ENCODE measurements at places on chromosomes 2 and 18.

DNA sequence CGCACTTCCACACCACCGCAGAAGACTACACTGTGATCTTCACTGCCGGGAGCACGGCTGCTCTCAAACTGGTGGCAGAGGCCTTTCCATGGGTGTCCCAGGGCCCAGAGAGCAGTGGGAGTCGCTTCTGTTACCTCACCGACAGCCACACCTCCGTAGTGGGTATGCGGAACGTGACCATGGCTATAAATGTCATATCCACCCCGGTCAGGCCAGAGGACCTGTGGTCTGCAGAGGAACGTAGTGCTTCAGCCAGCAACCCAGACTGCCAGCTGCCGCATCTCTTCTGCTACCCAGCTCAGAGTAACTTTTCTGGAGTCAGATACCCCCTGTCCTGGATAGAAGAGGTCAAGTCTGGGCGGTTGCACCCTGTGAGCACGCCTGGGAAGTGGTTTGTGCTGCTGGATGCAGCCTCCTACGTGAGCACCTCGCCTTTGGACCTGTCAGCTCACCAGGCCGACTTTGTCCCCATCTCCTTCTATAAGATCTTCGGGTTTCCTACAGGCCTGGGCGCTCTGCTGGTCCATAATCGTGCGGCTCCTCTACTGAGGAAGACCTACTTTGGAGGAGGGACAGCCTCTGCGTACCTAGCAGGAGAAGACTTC is 12.5 kb downstream of the MOCOS start:
- DNase-seq = no peak

GRCh38 chr2:139201516-139201915 is 421.3 kb upstream of the NXPH2 start:
- no peak for DNase-seq

- DNase-seq = no peak
Measured at GRCh38 chr18:79606621-79607331, 72.8 kb upstream of the CTDP1 start.

- DNase-seq = no peak
Measured at GRCh38 chr18:37540424-37541138, 25.0 kb downstream of the CELF4 start.

DNA sequence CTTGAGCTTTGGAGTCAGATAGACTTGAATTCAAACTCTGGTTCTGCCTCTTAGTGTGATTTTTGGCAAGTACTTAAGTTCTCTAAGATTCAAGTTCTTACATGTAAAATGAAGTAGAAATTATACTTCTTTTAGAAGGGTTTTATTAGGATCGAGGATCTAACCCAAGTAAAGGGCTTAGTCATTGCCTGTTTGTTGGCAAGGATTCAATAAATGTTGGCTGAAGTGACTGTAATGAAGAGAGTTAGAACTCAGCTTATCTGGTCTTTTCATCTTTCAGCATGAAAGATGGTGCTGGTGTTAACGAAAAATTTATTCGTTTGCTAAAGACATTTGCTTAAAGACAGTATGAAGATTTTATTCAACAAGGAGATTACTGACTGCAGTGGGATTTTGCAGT is 315.9 kb upstream of the THUMPD2 start:
- no peak for DNase-seq

DNA sequence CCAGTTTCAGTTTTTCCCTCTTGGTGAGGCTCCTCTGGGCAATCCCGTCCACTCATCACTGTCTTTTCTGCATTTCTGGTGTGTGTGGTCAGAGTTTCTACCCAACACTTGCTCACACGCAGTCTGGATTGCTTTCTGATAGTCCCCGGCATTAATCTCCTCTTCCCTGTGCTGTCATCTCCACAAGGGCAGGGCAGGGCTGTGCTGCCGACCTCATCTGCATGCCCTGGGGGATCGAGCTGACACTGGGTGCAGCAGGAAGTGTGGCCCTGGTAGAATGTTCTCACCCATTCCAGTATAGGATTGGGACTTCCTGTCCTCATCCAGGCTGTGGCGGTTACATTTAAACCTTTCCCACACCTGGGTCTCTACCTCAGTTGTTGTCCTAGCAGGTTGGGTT is 80.0 kb upstream of the FAM136A start:
- DNase-seq = no peak

GRCh38 chr18:67639872-67640271 is 123.4 kb upstream of the DSEL start:
- DNase-seq = no peak

DNA sequence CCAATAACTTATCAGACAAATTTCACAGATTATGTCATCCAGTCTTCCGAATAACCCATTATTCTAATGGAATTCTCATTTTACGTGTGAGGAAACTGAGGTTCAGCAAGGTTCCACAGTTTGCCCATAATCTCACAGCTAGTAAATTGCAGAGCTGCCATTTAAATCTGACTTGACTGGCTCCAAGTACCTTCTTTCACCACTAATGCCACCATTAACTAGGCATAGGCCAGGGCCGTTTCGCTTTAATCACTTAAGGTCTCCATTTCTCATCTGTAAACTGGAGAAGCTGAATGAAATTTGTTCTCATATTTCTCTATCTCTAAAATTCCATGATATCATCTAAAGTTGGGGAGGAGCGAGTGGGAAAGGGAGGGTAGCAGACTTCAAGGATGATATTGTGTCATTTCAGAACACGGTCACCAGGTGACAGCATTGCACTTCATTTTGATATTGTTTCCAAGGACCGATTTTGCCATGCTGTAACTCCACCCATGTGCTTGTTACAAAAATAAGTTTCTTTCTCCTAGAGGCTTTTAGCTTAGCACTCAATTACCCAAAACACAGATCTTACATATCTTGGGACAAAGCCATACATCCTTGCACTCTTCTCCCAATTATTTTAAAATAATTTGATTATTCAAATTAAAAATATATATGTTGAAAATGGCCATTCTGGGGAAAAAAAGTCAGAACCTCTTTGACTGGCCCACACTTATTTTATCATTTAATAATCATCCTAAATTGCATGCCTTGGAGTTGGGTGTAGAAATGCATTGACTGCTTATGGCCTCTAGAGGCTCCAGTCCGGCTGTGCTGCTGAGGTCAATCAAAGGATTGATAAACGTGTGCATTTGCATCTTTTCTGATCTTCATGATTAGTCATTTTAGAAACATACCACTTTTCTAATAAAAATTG is 123.8 kb downstream of the AKAIN1 start:
- no peak for DNase-seq

DNA sequence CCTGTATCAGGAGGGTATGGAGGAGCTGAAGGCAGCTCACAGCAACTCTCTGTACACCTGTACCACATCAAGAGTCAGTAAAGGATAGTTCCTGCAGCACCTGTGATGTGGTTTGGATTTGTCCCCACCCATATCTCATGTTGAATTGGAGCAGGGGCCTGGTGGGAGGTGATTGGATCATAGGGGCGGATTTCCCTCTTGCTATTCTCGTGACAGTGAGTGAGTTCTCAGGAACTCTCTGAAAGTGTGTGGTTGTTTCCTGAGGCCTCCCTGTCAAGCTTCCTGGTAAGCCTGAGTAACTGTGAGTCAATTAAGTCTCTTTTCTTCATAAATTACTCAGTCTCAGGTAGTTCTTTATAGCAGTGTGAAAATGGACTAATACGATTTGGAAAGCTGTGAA is 28.9 kb downstream of the OSBPL1A start:
- DNase-seq = no peak

DNA sequence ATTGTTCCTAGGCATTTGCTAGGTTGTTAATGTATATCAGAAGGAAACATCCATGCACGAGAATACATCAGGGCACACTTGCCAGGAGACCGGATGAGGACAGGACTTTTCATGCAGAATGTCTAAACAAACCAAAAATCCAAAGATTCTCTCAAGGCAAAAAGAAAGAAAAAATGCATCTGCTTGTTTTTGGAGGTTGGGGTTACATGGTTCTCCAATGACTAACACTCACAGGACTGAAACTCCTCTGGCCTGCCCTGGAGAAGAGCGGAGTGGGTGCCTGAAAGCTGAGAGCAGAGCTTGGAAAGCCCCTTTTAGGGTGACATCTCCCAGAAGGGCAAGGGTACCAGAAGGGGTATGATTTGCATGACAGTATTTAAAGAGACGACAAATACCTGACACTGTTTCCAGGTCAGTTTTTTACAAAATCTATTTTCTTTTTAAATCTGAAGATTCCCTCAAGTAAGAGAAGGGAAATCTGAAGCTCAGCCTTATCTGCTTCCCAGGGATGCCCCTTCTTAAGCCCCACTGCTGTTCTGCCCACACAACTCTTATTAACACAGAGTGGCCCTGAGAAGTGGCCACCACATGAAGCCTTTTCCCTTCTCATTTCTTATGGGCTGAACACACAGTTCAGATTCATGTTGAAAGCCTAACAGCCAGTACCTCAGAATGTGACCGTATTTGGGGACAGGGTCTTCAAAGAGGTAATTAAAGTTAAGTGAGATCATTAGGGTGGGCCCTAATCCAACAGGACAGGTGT is 216.4 kb downstream of the STK39 start:
- no peak for DNase-seq

DNA sequence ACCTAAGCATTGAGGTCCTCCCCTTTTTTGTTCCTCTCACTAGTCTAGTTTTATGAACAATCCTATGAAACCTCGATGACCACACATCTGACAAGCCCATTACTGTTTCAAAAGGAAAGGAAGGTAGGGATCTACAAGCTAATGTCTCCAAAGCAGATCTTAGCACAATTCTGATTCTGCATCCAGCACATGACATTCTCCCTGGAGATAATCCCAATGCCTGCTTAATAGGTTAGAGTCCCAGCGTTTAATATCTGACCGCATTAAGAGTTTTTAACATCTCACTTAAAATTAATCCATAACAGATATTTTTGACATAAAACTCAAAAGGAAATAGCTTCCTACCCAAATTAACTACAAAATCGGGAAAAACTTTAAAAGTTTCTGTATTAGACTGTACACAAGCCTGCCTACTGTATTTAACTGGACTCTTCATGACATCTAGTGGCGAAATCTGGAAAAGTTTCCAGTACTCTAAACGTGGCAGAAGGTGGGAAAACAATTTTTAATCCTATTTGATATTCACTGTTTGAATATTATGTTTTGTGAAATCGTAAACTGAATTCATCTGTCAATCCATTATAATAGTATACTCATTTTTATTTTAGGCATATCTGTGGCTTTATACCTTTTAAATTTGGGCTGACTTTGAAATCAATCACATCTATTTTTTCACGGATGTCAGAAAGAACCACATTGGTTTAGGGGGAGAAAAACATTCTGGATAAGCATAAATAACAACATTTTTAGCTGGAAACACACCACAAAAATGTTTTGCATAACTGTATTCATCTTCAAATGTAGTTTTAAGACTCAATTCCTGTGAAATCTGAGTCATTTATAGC is 62.4 kb downstream of the TXNL1 start:
- DNase-seq = no peak

DNA sequence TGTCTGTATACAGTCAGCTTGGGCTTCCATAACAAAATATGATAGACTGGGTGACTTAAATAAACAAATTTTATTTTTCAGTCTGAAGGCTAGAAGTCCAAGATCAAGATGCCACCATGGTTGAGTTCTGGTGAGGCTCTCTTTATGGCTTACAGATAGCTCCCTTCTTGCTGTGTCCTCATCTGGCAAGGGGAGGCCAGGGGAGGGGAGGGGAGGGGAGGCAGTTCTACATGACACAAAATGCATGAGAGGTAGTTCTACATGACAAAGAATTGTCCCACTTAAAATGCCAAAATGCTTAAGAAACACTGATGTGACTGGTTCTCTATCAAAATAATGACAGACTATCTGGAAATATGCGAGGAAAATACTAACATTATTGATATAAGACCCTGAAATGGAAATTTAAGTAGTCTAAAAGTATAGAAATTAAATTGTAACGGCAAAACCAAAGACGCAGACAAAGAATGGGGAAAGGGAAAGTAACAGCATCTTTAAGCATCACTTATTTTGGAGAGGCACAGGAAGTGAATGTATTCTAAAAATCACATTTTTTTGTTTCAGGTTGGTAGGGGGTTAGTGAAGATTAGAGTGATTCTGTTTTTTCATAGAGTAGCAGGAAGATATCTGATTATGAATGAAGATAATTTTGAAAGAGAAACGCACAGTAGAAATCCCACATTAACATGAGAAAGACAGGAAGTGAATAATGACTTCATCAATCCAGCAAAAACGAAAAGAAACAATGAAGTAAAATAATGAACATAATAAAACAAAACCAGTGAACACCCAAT is 131.4 kb downstream of the STRN start:
- no peak for DNase-seq

DNA sequence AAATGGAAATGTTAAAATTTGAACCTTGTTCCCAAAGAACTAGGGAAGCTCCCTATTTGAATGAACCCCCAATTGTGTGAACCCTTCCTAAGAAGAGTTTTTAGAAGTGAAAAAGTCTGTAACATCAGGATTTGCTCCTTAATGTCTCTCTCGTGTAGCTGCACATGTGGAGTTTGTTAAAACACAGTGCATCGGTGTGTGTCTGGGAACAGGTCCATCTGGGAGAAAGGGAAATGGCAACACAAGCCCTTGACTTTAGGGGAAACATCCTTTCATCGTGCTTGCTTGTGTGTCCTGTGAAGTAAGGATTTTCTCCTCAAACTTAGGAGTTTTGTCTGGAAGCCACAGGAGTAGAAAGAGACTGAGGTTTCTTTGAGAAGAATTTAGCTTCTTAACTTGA is 203.9 kb downstream of the PRKCE start:
- DNase-seq = no peak

DNA sequence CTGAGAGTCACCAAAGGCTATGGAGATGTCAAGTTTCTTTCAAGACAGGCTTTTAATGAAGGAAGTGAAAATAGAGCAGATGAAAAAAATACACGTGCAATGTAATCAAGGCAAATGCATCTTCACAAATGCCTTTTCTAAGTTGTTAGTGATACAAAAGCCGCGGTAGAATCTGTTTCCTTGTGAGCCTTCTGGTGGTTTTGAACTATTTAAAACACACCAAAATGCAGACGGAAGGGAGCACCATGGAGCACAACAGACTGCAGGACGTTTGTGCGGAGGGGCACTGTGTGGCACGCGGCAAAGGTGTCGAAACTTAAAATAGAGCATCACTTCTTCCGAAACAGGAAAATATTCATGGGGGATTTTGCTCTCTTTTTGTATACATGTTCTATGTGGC is 65.0 kb upstream of the BOD1L2 start:
- no peak for DNase-seq

DNA sequence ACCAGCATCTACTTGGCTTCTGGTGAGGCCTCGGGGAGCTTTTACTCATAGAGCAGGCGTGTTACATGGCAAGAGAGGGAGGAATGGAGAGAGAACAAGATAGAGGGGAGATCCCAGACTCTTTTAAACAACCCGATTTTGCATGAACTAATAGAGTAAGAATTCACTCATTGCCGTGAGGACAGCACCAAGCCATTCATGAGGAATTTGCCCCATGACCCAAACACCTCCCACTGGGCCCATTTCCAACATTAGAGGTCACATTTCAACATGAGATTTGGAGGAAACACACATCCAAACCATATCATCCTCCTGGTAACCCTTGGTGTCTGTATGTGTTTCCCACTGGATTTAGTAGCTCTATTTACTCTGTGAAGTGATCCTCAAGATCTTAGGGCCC is 249.9 kb upstream of the SP5 start:
- DNase-seq = no peak

GRCh38 chr2:73063909-73064875 is 7.3 kb downstream of the SFXN5 start:
- no peak for DNase-seq

GRCh38 chr2:18514526-18515461 is 45.7 kb downstream of the RDH14 start:
- no peak for DNase-seq

GRCh38 chr2:238761868-238762267 is 86.0 kb upstream of the TWIST2 start:
- DNase-seq = no peak

Measured in stimulated activated CD8-positive, alpha-beta memory T cell treated with anti-CD3 and anti-CD28 coated beads, Interleukin-15, amount 100 ng/mL, for 4 hours (primary cell).